ENCODE measurements at places on chromosomes 4 and X.
A peak's percentile ranks its signal among the peaks of the same experiment; 100 is the strongest.

- no peak for DNase-seq
Observed at GRCh38 chr4:185304944-185305690, 90.6 kb downstream of the LRP2BP start.

DNA sequence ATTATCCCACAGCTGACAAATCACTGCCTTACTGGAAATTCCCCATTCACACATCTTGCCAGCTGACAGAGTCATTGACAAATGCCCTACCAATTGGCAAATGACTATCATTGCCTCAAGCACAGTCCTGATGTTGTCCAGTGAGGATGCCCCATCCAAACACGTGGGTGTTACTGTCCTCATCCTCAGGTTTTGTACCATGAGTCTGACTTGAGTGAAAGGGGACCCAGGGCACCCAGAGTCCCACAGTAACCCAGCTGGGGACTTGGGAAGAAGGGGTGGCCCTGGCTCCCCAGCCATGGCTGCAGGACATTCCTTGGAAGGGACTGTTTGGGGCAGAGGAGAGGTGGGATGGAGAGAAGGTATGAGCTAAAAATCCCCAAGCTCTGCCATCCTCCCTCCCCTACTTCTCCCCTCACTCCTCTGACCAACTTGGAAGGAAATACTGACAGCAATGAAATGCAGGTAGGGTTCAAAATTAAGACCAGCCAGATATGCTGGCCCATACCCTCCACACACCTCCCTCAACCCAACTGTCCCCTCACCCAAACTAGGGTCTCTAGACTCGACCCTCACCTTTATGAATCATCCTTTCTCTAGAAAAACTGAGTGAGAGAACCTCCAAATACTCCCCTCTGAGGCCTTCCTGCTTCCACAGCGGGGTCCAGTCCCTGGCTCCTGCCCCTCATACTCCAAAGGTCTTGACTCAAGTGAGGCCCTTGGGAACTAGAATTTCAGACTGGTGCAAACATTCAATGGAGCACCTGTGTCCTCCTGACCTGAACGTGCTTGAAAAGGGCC, 5.1 kb downstream of the TIMP1 start:
- no peak for DNase-seq

- DNase-seq = no peak
Observed at GRCh38 chr4:39441593-39441992, 17.1 kb downstream of the RPL9 start.

- no peak for DNase-seq
Observed at GRCh38 chr4:183177001-183177400, 77.9 kb downstream of the WWC2 start.

- DNase-seq = no peak
Observed at GRCh38 chr4:109998867-109999584, 86.3 kb downstream of the EGF start.

- DNase-seq = no peak
Observed at GRCh38 chr4:170089668-170090351, at the start of gene AADAT. Gene AADAT, minus strand, starts transcription at chr4:170089956. Its CDS starts 266 bp downstream, at chr4:170089690.

DNA sequence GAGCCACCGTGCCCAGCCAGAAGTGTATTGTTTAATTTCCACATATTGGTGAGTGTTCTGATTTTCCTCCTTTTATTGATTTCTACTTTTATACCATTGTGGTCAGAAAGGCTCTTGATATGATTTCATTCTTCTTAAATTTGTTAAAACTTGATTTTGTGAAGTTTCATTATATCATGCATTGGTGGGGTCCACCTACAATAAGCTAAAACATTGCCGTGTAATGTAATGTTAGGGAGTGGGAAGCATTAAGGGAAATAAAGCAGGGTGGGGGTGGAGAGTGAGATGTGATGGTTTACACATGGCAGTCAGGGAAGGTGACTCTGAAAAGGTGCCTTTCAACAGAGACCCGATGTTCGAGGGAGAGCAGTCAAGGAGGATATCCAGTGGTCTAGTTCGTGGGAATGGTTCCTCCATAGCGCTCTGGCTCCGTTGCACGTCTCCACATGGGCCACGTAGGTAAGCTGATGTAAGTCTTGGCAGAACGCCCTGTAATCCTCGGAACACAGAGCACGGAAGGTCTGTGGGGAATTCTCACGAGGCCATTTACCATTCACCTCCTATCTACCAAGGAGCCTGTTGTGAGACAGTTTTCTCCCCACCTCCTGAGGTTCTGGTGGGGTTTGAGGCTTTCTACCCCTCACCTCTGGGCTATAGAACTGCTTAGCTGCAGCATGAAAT, 7.7 kb upstream of the WDR13 start:
- no peak for DNase-seq

- no peak for DNase-seq
Observed at GRCh38 chr4:95445251-95445650, 103.5 kb downstream of the UNC5C start.

GRCh38 chr4:103415801-103416200, 217.7 kb upstream of the CENPE start:
- DNase-seq = no peak

DNA sequence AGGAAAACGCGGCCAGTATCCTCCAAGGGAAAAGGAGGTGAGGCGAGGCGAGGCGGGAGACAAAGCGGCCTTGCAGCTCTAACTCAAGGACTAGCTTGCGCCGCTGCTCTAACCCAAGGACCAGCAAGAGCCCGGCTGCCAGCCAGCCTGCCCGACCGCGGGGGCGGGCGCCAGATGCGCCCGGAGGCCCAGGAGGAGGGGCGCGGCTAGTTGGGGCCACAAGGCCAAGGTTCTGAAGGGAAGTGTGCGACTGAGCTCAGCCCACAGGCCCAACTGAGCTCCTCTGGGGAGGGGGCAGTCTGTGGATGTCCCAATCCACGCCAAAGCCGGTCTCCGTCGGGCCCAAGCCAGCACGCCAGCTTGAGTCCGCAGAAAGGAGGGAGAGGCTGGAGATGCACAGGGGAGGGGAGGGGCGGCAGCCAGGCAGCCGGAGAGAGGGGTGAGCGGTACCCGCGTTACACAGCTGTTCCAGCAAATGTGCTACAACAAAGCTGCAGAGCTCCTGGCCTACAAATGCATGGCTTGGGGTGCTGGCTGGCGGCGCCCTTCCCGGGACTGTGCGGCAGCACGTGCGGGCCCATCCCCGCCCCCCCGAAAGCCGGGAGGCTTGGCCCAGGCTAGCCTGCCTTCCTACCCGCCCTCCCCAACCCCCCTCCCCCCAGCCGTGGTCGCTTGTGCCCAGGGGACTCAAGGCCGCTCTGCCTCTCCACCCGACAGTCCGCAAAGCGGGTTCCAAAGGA, 637 bp downstream of the AMER1 start:
- no peak for DNase-seq

GRCh38 chr4:140113653-140114052, 40.3 kb downstream of the MAML3 start:
- DNase-seq = no peak

- DNase-seq = no peak
Observed at GRCh38 chrX:136636121-136636520, 11.8 kb upstream of the CD40LG start.

GRCh38 chr4:128107766-128108165, 46.7 kb downstream of the LARP1B start:
- DNase-seq = no peak

GRCh38 chr4:5403746-5404497, 304.4 kb downstream of the EVC2 start:
- DNase-seq = no peak

GRCh38 chr4:62806816-62807215, 1602.4 kb downstream of the TECRL start:
- no peak for DNase-seq

DNA sequence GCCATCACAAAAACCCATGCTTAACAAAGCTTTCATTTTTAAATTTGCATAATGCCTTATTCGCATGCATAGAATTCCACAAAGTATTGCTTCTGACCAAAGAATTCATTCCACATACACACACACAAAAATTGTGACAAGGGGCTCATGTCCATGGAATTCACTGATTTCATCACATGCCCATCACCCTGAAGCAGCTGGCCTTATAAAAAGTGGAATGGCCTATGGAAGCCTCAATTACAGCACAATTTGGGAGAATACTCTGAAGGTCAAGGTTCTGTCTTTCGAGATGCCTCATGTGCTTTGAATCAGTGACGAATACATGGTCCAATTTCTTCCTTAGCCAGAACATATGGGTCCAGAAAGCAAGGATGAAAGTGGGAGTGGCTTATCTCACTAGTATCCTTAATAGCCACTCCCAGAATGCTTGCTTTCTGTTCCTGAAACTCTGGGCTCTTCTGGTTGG, 165.7 kb downstream of the KDR start:
- no peak for DNase-seq

DNA sequence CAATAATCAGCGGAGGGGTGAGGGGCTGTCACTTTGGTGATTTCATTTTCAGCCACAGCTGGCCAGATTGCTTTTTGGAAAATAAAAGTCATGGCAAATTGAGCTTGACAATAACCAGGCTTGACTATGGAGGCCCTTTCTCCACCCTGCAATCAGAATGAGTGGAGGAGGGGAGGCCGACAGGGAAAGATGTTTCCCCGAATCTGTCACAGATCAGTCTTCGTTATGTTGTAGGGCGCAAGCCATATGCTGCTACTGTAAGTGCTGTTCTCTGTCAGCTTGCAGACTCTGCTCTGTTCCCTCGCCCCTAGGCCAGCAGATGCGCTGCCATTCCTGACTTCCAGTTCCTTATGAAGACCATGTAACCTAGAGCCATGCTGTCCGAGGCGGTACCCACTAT, 114.1 kb downstream of the MGST2 start:
- no peak for DNase-seq

DNA sequence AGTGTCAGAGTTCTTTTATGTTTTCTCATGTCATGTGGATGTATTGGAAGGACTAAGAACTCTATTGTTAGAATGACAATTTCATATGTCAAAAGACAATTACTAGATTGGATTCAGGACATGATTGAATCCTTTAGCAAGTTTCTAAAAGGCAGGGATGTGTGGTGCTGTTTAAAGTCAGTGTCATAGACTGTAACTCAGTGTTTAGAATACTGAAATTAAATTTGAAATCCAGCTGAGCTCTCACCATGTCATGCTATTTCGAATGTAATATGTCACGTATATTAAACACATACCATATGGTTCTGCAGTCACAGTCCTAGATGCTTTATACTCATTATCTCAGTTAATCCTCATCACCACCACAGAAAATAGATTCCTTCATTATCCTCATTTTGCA, 7.8 kb downstream of the GUCY1B1 start:
- DNase-seq = no peak

DNA sequence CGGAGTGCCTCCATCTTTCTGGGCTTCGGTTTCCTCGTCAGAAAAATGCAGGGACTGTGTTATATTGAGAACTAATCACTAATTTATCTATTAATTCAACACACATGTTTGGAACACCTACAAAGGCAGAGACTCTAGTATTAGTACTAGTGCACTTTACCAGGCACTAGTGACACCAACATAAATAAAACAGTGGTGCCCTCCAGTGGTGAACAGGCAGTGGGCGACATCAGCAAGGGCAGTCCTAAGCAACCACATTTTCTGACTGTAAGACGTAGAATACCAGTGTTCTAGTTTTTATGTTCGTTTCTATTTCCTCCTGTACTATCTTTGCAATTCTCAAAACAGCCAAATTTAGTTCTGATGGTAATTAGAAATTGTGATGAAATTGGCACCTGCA, 69.1 kb upstream of the UCP1 start:
- no peak for DNase-seq

- DNase-seq = no peak
Observed at GRCh38 chr4:105933083-105933482, 37.8 kb downstream of the NPNT start.

- DNase-seq = peak; percentile 6
Observed at GRCh38 chrX:150486011-150486410, 82.4 kb upstream of the MTM1 start.
